ENCODE measurements at places on chromosomes 2 and 18. TPM values are rescaled to one million over a fixed set of nuclear protein-coding genes. Genes with fewer than 3 reads are reported as not detected.

GRCh38 chr2:239307221-239307569 is 93.6 kb downstream of the HDAC4 start:
- DNase-seq, result no peak

DNA sequence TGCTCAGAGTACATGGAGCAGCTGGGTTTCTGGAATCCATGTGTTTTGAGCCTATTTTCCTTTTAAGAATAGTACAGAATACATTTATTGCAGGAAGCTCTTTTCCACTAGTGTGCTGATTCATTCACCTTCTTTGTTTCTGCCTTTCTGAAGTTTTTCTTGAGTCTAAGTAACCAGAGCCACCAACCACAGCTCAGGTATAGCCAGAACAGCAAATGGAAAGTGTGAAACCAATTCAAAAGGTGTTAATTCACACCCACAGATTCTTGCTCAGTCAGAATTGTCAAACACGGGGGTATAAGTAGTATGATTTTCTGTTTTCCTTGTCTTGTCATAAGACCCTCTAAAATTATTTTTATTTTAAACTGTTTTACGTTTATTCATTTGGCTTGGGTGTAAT is 75.9 kb upstream of the DYNAP start:
- no peak for DNase-seq

GRCh38 chr2:126707191-126707590 is 51.2 kb downstream of the GYPC start:
- no peak for DNase-seq

- no peak for DNase-seq
Observed at GRCh38 chr2:44195714-44196113, 27.0 kb downstream of the PPM1B start.

DNA sequence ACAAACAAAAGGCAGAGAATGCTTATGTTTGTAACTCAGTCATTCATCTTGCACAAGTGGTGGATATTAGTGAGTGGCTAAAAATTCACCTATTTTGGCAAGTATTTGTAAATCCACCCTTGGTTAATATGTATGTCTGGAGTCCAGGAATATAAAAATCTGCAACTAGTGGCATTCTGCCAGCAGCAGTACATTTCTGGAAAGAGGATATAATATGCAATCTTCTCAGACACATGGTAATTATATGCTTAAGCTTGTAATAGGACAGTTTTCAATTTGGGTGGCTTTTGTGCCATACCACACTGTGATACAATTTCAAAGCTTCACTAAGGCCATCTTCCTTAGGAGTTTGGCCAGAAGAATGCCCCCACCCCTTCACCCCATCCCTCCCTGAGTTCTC is 693.3 kb downstream of the MBD2 start:
- no peak for DNase-seq

GRCh38 chr2:203070701-203071100 is 56.0 kb downstream of the NBEAL1 start:
- no peak for DNase-seq

- DNase-seq, result no peak
Observed at GRCh38 chr2:126792186-126792585, 106.5 kb upstream of the TEX51 start.

- no peak for DNase-seq
Observed at GRCh38 chr2:190713471-190713870, 64.6 kb downstream of the NAB1 start.

- peak; percentile 88 for DNase-seq
Observed at GRCh38 chr2:33475224-33476130, 972 bp upstream of the RASGRP3 start.

- peak; percentile 19 for DNase-seq
Observed at GRCh38 chr18:48543228-48543627, 4.4 kb downstream of the CTIF start.

GRCh38 chr2:8022908-8023640 is 658.8 kb upstream of the ID2 start:
- DNase-seq, result no peak

GRCh38 chr18:54209471-54210180 is 14.8 kb downstream of the MBD2 start:
- DNase-seq, result no peak

DNA sequence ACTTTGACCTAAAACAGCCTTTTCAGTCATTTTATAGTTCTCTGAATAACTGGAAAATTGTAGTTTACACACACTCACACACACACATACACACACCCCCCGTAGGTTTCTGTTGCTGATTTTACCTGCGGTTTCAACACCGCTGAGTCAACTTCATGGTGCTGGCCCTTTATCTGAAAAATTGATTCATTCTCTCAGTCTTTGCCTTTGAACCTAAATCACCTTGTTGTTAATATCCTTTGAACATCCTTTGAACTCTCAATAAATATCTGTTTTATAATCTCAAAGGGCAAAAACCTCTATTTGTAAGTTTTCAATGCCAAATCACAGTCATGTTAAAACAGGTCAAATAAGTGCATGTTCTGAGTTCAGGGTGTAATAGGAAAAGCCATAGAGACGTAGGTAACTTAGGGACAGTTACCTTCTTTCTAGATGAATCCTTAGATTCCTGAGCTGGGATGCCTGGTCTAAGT is 109.0 kb upstream of the BZW1 start:
- DNase-seq, result peak; percentile 74

- no peak for DNase-seq
Observed at GRCh38 chr18:55261253-55261652, 302.0 kb upstream of the CCDC68 start.

Gene REG3A
- polyA plus RNA-seq, result 1,492 TPM

Gene ATP8B1
- 57.1 TPM for polyA plus RNA-seq

Gene EN1
- polyA plus RNA-seq, result not detected

Gene FBXO48
- polyA plus RNA-seq, result 2.6 TPM

Gene UGT1A3
- polyA plus RNA-seq, result 0.24 TPM

Gene WNT10A
- polyA plus RNA-seq, result 2.4 TPM

Gene COL4A3
- polyA plus RNA-seq, result 0.01 TPM

All from small intestine (tissue), 16 donors.